Effector CD4-positive, alpha-beta T cell (primary cell): ENCODE measurements at places on chromosomes 3 and 15.

GRCh38 chr15:82135638-82136037, 89.8 kb upstream of the MEX3B start:
- no peak for DNase-seq

DNA sequence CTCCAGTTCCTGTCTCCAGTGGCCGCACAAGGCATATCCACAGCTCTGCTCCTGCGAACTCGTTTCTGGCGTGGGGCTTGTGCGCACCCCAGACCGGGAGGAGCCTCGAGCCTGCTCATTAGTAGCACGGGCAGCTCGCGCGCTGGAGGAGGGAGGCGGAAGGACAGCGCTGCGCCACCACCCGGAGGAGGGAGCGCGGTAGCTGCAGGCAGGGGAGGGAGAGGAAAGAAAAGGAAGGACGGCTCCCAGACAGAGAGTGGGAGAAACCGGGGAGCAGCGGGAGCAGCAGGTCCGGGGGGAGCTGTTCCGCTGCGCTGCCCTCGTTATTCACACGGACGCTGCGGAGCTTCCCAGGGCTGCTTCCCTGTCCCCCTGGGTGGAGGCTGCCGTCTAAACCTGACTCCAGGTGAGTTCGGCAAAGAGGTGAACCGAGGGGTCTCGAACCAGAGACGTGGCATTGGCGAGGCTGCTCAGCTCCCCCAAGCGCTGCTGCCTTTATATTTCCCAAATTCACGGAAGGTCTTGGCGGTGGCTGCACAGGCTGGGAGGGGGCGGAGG, 121.3 kb upstream of the ZNF717 start:
- DNase-seq, result no peak

GRCh38 chr15:38997841-38998240, 433.2 kb upstream of the RASGRP1 start:
- no peak for DNase-seq

DNA sequence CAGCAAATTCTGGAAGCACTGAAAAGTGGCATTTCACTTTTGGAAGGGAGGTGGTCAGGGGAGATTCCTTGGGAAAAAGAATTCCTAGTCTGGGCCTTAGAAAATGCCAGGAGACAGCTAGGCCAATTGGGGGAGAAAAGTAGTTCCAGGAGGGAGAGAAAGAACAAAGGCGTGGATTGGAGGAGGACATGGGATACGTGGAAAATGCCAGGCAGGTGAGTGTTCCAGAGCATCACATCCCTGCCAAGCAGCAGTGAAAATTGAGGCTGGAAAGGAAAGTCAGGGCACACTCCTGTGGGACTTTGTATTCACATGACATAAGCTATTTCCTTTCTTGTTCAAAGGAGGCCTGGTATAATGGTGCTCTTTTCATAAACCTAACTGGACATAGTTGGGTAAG, 134.5 kb upstream of the WNT5A start:
- DNase-seq, result no peak

- no peak for DNase-seq
These were observed 40.3 kb upstream of the WNT5A start for GRCh38 chr3:55527361-55527760.

DNA sequence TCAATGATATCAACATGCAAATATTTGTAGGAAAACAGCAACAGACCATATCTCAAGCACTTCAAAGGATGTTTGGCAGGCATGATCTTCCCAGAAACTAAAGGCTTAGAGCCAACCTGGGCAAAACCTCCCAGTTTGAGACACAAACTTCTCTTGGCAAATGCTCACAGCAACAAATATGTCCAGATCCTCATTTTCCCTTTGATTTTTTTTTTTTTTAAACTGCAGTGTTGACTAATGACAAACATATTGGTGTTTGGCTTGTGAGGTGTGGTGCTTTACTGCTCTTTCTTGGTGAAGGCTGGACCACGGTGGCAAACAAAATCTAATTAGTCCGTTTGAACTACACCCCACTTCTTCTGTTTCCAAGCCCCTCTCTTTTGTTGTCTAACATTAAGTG, 87.2 kb downstream of the EBLN2 start:
- no peak for DNase-seq

- DNase-seq, result no peak
These were observed 241.3 kb downstream of the ITPR1 start for GRCh38 chr3:4734454-4734853.

DNA sequence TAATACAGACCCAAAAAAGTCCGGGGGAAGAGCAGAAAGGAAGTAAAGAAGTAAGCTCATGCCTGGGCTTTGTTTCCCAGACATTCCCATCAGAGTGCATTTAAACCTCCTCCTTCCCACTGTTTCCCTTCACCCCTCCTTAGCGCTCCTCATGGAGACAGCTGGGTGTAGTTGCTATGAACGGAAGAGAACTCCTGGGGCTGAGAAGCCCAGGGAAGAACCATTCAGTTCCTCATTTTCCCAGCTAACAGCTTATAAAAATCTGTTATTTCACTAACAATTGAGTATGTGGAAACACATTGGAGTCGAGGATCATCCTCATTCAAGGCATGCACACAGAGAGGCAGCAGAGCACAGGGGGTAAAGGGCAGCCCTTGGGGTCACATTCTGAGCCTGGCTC, 299.3 kb downstream of the SHQ1 start:
- no peak for DNase-seq

- DNase-seq, result no peak
These were observed at the start of gene PPARG for GRCh38 chr3:12288182-12289129. Gene PPARG, plus strand, starts transcription at chr3:12289070. Its CDS starts 90,642 bp downstream, at chr3:12379712.

GRCh38 chr3:184648636-184649035, 63.2 kb downstream of the MAGEF1 start:
- no peak for DNase-seq

DNA sequence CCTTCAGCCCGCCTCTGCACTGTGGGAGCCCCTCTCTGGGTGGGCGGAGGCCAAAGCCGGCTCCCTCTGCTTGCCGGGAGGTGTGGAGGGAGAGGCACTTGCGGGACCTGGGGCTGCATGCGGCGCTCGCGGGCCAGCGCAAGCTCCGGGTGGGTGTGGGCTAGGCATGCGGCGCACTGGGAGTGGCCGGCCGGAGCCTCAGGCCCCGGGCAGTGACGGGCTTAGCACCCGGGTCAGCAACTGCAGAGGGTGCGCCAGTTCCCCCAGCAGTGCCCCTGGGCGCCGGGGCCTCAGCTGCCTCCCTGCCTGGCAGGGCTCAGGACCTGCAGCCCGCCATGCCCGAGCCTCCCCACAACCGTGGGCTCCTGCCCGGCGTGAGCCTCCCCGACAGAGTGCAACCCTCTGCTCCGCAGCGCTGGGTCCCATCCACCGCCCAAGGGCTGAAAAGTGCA, 98.9 kb upstream of the POU1F1 start:
- DNase-seq, result no peak

DNA sequence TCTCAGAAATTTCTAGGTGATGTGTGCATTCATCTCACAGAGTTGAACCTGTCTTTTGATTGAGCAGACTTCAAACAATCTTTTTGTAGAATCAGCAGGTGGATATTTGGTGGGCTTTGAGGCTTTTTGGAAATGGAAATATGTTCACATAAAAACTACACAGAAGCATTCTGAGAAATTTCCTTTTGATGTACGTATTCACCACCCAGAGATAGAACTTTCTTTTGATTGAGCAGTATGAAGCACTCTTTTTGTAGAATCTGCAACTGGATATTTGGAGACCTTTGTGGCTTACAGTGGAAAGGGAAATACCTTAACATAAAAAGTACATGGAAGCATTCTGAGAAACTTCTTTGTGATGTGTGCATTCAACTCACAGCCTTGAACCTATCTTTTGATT, 3515.0 kb downstream of the GOLGA6L6 start:
- DNase-seq, result no peak

DNA sequence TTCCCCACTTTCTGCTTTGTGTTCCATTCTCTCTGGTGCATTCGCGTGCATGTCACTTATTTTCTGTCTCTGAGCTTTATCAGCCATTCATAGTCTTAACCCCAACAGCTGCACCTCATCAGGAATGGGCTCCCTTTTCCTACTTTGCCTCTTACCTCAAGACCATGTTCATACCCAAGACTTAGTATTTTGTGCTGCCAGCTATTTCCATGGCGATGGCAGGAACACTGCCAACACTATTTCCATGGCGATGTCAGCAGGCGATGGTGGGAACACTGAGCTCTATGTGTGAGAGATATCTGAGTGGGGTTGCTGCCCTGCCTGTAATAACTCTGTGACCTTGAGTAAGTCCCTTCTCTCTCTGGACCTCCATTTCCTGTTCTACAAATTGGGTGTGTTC, 5.5 kb downstream of the ZNF35 start:
- DNase-seq, result no peak

DNA sequence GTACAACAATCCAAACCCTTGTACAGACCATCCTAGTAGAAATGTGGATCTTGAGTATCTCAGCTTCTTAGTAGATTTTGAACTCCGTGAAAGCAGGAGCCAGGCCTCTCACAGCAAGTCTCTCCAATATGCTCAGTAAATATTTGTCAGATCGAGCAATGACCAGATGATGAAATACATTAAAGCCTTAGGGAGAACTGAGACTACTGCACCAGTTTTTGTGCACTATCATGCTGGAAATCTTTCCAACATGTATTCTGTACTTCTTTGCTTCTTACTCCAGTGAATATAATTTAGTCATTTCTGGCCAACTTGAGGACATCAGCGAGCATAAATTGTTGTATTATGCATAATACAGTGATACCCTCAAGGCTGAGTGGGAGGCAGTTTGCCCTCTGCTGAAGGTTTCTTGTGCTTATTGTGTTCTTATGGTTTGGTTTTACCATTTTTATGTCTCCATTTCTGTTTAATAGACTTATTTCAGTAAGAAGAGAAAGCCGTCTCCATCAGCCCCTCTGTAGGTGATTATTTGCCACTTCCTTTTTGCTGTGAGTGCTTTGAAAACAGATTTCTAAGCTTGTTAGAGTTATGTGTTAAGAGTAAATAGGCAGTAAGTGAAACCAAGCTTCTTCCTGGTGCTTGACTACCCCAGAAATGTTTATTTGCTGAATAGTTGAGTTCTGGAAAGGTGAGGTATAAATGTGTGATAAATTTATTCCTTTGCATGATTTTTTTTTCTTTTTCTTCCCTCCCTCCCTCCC, 147.1 kb downstream of the PGPEP1L start:
- no peak for DNase-seq

- DNase-seq, result no peak
These were observed 68.8 kb downstream of the CTNNB1 start for GRCh38 chr3:41267975-41268640.

DNA sequence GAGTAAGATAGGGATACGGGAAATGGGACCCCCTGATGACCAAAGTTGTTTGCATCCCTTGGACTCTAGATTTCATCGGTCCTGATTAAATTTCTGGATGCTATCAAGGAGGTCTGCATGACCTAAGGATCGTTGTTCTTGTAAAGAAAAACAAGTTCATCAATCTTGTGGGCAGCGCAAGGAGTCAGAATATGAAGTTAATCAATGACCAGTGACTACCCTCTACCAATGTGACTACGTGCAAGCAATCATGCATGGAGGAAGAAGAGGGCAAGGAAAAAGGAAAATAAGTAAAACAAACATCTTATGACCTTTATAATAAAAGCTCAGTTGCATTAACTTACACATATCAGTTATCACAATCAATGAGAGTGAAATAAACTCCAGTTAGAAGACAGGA, 139.7 kb downstream of the RTP4 start:
- no peak for DNase-seq

DNA sequence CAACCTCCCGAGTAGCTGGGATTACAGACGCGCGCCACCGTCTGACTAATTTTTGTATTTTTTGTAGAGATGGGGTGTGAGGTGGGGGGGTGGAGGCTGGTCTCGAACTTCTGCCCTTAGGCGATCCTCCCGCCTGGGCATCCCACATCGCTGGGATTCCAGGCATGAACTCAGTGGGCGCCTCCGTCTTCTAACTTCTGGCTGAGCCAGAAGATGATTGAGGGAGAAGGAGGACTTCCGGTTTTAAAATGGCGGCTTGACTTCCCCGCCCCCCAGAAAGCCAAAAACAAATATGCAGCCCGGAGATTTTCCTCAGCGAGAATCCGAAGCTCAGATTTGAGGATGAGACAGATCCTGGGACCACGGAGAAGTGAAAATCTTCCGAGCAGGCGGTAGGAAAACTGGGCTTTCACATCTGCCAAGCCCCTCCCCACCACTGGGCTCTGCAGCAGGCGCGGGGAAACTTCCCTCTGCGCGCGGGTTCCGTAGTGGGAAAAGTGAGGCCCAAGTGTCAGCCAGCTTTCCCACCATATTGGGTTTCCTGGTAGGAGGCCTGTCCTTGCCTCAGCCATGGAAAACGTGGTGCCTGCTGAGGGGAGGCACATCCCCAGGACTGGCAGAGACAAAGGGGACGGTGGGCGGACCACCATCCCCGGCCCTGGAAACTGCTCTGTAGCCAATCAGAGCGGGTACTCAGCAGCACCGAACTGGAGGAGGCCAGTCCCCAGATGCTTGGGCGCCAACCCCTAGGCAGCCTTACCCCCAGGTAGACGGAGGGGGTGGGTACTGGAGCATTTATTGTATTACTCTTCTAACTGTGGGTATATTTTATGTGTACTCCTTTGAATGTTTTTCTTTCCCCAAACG, 17.3 kb downstream of the CHST14 start:
- DNase-seq, result no peak

- DNase-seq, result no peak
These were observed 40.9 kb upstream of the NR2C2 start for GRCh38 chr3:14906355-14906971.

DNA sequence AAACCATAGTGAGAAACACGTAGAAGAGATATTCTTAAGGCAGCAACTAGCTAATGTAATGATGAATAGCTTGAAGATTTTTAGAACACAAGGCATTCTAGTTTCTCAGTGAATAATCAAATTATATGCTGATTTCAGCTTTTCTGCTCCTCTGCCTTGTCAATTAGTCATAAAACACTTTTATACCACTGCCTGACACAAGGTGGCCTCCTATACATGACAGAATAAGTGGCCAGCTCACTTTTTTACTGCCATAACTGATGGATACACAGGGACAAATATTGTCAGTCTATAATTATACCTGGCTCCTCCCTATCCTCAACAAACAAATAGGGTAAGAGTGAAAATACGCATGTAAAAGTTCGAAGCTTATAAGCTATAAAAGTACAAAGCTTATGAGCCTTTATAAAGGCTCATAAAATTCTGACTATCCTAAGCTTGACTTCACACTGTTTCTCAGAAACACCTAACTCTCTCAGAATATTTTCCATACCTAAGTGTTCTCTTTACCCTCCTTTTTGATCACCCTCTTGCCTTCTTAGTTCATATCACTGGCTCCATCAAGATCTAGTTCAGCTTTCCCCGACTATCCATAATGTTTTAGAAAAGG, 81.6 kb downstream of the HERC1 start:
- peak; percentile 22 for DNase-seq

- DNase-seq, result peak; percentile 45
These were observed 542 bp downstream of the INKA1 start for GRCh38 chr3:49803465-49804140.

- no peak for DNase-seq
These were observed 43.9 kb downstream of the NSMCE3 start for GRCh38 chr15:29225534-29226234.
